ENCODE measurements at places on chromosomes 11 and 22.

DNA sequence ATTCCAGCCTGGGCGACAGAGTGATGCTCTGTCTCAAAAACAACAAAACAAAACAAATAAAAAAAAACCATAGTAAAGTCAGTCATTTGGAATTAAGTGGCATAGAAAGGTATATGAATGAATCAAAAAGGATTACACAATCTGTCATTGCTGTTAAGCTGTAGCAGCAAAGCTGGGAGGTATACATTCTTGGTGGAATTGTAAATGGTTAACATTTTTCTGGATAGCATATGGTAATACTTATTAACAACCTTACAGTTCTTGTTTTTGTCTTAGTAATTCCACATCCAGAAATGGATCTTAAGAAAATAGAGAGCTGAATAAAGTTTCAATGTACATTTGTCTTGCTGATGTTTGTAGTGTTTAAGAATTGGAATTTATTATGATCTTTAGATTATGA is 30.0 kb downstream of the DDX10 start:
- no peak for DNase-seq

DNA sequence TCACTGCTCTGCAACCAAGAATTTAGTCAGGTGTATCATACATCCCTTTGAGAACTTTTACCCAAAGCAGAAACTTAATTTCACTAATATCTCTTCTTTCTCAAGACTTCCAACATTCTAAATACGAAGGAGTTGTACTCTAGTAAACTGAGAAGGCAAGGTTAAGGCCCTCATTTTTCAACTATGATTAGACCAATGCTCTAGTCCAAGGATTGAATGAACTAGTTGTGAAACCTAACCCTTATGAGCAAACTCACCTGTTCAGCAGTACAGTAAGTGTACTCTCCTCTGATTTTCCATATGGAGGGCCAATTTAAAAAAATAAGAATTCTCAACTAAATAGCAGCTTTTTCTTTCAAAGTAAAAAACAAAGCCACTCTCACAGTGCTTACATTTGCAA is 180.0 kb upstream of the C11orf58 start:
- no peak for DNase-seq

GRCh38 chr11:59878575-59878974 is at the start of gene OOSP3:
TSS of gene OOSP3 (plus strand) at chr11:59878782. CDS start at chr11:59878809, 27 bp downstream.
- no peak for DNase-seq

- DNase-seq = no peak
Measured at GRCh38 chr22:35795476-35795875, 77.8 kb downstream of the APOL5 start.

DNA sequence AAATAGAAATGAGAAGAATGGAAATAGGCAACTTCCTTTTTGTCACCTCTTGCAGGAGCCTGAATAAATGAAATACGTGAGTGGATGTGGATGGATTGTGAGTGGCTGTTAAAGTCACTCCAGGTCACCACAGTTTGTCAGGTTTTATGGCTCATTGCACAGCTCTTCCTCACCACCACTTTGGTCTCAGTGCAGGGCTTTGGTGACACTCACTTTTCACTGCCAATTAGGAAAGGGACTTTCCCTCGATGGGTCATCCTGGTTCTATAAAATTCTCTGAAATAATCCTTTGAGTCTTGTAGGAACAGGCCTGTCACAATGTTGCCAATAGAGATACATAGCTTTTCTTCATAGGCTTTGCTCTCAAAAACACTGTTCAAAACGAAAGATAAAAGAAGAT is 172.4 kb upstream of the C11orf87 start:
- no peak for DNase-seq

- no peak for DNase-seq
Measured at GRCh38 chr11:2410616-2411015, 10.1 kb downstream of the TSSC4 start.

DNA sequence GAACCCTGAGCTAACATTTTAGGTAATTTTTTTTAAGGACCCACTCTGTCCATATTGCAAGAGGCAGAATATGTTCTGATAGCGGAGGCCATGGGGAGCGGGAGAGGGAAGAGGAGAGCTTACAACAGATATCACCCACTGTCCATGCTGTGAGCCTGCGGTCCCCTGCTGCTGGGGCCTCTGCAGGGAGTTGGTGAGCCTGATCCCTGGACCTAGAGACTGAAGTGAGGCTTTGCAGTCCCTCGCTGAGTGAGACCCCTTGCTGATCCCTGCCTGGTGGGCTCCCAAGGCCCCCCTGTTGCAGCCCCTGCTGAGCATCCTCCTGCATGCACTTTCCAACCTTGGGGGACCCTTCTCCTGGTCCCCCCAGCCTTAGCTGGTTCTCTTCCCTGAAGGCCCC is 12.5 kb downstream of the MIF start:
- no peak for DNase-seq

GRCh38 chr22:50548921-50549790 is 3.5 kb downstream of the KLHDC7B start:
- no peak for DNase-seq

DNA sequence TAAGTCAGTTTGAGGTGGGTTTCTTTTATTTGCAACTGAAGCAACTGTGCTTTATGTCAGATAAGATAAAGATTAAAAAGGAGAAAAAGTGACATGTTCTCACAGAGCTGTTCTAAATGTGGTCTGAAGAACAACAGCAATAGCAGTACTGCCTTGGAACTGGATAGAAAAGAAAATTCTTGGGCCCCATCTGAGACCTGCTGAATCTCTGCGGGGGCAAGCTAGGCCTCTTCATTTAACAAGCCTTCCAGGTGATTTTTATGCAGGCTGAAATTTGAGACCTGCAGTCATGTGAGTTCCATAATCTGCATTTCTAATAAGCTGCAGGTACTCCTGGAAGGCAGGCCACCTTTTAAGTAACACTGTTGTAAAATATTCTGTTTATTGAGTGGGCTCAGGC is 91.4 kb upstream of the CTSC start:
- DNase-seq = no peak
